GM12892 (cell line): ENCODE measurements at places on chromosomes 12 and 14.

DNA sequence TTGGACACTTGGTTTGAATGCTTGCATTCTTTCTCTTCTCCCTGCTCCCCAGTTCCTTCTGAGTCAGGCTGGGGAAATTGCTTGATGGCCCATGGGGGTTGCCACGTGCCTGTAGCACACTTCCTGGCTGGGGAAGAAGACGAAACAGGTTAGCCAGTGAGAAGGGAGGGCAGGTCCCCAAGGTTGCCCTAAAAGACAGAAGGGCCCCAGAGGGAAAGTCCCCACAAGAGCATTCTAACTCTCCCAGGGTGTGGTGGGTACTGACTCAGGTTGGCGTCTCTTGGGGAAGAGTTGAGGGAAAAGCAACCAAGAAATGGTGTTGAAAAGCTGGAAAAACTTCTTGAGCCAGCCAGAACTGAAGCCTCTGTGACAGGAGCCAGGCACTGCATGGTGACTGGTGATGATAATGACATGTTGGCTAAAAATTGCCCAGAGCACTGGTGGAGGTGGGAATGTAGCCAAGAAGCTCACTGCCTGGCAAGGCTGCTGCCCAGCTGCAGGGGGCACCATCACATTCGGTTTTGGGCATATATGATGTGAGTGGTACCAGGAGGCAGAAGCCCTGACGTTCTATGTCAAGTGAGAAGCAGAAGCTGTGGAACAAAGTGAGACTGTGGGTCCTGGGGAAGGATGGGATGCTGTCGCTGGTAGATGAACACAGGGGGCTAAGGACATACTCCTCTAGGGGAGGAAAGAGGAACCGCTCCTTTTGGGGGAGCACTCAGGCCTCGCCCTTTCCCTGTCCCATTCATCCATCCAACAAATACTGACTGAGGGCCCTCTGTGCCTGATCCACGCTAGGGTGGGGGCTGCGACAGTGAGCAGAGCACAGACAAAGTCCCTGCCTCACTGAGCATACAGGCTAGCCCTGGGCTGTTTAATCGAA lies 8.1 kb upstream of the RABGGTA start:
- DNase-seq, result no peak

- DNase-seq, result no peak
These were observed 18.1 kb downstream of the DHRS2 start for GRCh38 chr14:23654231-23654630.

GRCh38 chr12:108360487-108360886 lies 21.4 kb upstream of the CMKLR1 start:
- DNase-seq, result no peak

DNA sequence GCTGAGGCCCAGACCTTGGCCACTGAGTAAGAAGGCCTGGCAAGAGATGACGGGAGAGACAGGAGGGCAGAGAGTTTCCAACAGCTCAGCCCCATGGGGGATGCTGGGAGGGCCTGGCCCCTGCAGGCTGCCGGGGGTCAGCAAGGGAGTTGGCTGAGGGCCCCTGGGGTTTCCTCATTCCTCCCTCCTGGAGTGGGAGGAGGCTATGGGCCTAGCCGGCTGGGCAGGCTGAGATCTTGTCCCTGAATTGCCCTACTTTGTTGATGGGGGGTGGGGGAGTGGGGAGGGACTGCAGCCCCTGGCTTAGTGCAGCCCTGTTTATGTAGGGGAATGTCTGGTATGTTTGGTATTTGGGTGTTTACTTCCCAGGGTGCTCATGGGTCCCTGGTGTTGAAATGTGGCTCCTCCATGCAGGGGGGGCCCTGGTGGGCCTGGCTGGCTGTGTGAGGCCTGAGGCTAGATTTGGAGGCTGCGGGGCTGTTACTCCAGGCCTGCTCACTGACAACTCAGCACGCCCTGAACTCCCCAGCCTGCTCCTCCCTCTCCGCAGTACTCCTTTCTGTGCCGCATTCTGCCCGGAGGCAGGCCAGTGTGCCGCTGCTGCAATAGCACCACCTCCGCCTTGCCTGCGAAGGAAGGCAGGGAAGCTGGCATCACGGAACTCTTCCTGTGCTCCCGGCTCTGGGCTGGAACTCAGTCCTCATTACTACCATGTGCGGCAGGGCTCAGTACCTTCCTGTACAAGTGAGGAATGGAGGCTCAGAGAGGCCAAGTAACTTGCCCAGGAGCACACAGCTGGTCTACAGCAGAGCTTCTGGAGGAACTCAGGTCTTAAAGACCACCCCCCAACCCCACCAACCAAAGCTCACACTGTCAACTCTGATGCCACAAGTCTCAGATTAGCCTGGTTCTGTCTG lies 25.3 kb downstream of the JDP2 start:
- no peak for DNase-seq

DNA sequence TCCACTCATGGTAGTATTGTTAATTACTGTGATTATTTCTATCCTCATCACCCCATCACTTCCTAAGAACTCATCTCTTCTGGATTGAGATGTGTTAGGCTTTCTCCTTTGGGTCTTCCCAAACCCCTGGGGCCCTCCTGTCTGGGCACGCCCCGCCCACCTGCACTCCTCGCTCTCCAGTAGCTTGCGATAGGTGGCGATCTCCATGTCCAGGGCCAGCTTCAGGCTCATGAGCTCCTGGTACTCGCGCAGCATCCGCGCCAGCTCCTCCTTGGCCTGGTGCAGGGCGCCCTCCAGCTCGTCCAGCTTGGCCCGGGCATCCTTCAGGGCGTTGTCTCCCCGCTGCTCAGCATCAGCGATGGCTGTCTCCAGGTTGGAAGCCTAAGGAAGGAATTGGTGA lies 6.8 kb downstream of the KRT71 start:
- no peak for DNase-seq

DNA sequence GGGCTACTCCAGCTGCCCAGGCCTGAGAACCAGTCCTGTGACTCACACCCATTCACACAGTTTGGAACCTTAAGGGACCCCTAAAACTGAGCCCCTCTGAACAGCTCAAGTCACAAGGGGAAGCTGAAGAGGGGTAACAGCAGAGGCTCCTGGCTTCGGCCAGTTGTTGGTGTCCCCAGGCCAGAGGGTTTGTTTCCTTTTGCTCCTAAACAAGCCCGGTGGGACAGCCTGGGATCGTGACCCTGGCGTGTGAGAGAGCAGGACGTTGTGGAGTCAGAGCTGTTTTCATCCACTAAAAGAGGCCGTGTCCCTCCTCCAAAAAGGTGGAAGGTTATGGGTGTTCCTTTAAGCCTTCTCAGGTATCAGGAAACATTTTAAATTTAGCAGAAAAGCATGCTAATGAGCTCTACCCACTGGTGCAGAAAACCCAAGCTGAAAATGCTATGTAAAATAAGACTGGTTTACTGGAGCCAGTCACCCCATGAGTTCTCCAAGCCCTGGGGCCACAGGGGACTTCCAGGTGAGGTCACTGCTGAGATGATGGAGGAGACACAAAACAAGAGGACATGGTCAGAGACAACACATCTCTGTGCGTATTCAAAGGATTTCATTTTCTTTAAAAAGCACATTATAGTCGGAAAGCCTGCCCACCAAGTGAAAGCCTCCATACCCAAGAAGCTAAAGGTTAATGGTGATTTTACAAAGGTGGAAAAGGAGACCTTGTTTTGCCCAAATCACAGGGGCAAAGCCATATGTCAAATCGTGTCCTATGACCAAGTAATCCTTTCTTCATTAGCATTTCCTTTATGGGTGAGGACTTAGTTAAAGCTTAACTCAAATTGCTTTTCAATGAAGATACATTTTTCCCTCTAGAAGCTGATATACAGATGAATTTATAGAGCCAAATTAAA lies 14.1 kb downstream of the PRKAB1 start:
- DNase-seq, result no peak

- DNase-seq, result no peak
These were observed 43.1 kb upstream of the PSMC1 start for GRCh38 chr14:90213099-90213748.

- peak; percentile 24 for DNase-seq
These were observed 13.5 kb downstream of the AMN1 start for GRCh38 chr12:31715283-31715825.

DNA sequence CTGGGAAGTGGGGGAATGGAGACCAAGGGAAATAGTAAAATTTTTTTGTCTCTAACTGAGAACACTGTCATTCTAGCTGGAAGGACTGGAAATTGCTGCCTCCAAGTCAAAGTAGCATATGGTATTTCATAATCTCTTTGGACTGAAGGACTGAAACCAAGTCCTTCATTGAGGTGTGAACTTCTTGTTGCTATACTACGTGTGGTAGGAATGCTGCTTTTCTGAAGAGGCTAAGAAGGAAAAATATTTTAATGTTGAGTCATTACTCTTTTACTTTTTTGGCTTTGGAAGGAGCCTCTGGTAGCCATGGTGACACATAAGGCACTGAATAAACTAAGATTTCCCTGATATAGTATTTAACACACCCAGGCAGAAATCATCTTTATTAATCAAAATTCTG lies 465.4 kb downstream of the NPAS3 start:
- DNase-seq, result no peak

DNA sequence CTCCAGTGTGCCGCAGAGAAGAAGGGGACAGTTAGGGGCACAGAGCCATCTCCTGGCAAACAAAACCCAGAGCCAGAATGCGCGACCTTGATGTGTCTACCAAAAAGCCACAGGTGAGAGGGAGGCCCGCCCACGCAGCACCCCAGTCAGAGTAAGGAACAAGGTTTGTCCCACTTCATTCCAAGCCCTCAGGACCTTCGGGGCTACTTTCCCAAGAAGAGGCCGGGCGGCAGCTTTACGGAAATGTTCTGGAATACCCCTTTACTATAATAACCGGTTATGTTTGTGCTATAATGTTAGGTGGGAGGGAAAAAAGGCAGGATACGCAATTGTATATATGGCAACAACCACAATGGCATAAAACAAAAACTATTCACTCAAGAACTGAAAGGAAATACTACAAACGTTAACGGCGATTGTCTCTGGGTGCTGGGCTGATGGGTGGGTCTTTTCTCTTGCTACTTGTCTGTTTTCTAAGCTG lies 12.3 kb downstream of the CCDC88C start:
- no peak for DNase-seq

GRCh38 chr14:105880616-105881015 lies 354.2 kb downstream of the TMEM121 start:
- DNase-seq, result no peak

- no peak for DNase-seq
These were observed 17.9 kb upstream of the CLEC7A start for GRCh38 chr12:10147714-10148403.

DNA sequence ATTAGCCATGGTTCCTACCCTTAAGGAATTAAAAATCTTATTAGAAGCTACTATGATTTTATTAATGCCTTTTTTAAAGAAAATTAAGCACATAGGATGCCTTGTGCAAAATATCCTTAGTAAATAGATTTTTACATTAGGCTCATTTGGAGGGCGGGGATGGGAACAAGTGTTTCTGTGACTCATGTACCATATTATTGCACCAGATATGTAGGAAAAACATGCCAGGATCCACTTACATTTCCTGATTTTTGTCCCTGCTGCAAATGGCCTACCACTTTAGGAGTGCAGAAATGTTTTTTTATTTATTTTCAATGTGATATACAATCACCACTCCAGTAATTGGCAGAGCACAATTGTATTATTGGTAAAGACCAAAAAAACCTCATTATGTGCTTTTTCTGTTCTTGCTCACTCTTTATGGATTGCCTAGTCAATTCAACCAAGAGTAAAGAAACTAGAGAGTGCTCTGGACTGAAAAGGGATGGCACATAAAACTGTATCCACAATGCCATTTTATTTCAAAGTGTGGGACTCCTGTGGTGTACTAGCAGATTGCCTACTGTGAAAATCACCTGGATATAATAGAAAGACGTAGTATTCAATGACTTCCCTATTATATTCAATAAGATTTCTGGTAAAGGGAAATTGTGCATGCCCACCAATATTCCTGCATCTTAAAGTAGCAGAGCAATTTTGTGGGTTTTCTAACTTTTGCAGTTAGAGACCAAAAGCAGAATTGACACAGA lies 86.9 kb downstream of the ANO6 start:
- no peak for DNase-seq

DNA sequence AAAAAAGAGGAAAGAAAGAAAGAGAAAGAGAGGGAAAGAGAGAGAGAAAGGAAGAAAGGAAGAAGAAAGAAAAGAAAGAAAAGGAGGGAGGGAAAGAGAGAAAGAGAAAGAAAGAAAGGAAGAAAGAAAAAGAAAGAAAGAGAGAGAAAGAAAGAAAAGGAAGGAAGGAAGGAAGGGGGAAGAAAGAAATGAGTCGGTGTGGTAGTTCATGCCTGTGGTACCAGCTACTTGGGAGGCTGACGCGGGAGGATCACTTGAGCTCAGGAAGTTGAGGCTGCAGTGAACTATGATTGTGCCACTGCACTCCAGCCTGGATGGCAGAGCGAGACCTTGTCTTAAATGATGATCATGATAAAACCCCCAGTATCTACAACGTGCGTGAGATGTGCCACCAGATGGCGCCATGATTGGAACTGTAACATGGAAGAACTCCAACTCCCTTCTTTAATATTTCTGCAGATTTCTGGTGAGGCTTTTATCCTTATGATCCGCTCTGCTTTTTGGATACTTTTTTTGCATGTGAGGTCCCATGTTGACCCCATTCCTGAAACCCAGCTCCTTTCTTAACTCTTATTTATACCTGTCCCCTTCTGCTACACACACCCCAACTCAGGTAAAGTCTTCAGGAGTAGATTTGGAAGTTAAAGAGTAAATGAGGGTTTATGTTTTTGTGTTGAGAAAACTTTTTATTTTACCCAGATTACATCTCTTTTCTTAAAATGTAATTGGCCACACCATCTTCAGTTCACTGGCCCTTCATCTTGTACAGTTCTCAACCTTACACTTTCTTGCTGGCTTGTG lies 25.6 kb downstream of the RNASE10 start:
- DNase-seq, result no peak

DNA sequence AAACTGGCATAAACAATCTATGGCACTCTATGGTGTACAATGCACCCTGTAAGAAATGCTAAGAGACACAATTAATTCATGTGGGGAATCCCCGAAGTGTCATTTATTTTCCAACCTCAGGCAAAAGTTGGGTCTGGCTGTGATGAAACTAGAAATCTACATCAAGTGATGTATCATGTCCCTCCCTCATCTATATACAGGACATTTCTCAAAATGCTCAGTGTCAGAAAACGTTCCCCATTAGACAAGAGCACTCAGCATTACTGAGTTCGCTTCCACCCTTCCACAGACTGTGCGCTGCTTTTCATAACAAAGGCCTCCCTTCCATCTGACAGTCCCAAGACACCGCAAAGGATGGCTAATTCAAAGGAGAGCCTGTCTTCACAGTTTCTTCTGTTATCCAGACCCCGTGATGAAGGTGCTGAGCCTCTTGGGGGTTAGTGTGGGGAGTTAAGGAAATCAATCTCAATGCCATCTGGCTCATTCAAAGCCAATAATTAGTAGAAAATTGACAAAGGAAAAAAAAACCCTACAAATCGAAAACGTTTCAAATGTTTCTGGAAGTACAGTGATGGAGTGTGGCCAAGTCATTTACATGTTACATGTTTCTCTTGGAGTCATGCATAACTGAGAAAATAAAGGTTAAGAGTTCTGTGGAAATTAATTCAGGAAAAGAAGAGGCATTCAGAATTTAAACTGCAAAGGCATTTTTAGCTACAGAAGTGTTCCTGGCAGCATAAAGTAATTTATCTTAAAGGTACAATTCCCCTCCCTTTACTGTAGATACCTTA lies 7.5 kb downstream of the CCDC88C start:
- DNase-seq, result no peak

GRCh38 chr12:15829255-15829654 lies 40.1 kb upstream of the EPS8 start:
- no peak for DNase-seq
